ENCODE measurements at places on chromosomes 13 and 19.

GRCh38 chr13:27789495-27790303 lies 2.6 kb upstream of the GSX1 start:
- no peak for DNase-seq

GRCh38 chr19:56099638-56100539 lies 21.2 kb downstream of the ZNF787 start:
- DNase-seq, result no peak

DNA sequence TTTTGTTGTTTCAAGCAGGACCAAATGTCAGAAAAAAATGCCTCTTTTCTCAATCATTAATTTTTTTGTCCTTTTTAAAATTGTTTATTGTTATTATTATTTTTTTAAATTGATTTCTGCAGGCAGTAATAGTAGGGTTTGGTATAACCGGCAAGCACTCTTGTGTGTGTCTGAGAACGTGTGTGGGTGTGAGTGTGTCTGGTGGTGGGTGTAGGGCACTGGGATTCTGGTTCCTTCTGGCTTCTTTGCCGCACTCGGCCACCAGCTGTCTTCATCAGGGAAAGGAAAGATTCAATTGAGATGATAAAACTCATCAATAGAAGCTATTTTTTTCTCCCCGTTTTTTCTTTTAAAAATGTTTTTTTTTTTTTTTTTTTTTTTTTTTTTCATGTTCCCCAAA lies 56.4 kb downstream of the IER2 start:
- no peak for DNase-seq

DNA sequence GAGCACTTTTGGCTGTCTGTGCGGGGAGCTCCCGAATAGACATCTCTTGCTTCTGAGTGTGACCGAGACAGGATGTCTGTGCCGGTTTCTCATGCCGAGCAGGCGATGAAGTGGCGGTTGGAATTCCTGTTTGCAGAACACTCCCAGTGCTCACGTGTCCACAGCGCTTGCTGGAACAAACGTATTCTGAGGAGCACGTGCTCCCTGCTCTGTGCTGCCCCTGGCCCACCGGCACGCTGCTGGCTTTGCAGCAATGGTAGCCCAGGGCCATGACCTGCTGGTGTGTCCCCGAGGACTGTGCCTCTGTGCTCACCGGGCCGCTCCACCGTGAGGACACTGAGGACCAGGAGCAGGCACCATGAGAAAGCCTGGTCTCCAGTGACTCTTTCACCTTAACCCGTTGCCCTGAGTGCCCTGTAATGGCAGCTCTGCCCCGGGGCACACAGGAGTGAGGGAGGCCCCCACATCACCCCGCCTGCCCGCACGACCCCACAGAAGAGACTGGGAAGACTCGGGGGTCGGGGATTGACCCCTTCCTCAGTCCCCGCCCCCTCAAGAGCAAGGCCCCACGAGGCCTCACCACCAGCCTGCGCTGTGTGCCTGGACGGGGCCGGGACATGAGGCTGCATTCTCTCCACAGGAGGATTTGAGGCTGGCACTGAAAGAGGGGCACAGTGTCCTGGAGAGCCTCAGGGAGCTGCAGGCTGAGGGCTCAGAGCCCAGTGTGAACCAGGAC lies 40.0 kb upstream of the F7 start:
- DNase-seq, result no peak

GRCh38 chr13:99293178-99293577 lies 14.0 kb downstream of the GPR183 start:
- no peak for DNase-seq

GRCh38 chr19:28933039-28933438 lies 279.9 kb downstream of the UQCRFS1 start:
- DNase-seq, result no peak

DNA sequence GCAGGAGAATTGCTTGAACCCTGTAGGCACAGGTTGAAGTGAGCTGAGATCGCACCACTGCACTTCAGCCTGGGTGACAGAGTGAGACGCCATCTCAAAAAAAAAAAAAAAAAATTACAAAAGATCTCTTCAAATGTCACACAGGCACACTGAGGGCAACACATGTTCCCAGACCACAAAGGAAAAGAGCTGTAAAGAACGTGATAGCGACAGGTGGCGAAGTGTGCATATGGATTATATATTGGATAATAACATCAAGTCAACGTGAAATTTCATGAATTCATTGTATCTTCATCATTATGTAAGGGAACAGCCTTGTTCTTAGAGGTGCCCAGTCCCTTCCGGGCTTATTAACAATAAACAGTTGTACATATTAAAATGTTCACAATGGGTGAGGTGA lies 31.8 kb upstream of the DPP9 start:
- no peak for DNase-seq

GRCh38 chr19:4583961-4584669 lies 24.6 kb upstream of the SEMA6B start:
- no peak for DNase-seq

GRCh38 chr19:49165865-49166301 lies 8.3 kb downstream of the TRPM4 start:
- no peak for DNase-seq

DNA sequence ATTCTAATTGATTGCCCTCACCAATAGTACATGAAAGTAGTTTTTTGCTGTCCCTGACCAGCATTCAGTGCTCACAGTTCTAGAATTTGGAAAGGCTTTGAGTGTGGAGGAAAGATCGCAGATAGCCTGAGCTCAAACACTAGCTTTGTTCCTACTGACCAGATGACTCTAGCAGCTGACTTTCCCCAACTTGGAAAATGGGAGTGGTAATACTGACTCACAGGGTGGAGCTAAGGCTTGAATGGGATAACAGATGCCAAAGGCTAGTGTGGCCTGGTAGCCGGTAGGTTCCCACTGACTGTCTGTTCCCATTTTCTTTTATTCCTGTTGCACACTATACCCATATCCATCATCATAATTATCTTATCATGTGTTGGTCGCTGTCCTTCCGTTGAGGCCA lies 3.7 kb downstream of the ZSCAN22 start:
- no peak for DNase-seq

- DNase-seq, result no peak
These were observed 34.5 kb downstream of the SOX21 start for GRCh38 chr13:94677799-94678198.

- DNase-seq, result no peak
These were observed 1.3 kb upstream of the LCP1 start for GRCh38 chr13:46183018-46183946.

DNA sequence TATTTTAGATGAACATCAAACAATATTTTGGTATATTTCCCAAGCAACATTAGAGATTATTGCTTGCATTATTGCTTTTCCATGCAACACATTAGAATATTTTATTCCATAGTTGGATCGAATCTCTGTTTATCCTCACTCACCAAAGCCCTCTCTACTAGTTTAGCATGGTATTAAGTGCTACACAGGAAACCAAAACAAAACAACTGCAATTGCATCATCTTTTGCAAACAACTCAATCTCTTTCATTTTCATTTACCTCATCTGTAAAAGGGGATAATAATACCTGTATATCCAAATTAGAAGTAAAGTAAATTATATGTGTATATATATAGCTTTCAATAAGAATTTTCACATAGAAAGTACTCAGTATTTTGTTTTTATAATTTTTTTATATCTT lies 147.8 kb upstream of the PCDH9 start:
- no peak for DNase-seq

GRCh38 chr19:5916181-5916708 lies 2.2 kb downstream of the CAPS start:
- DNase-seq, result no peak

DNA sequence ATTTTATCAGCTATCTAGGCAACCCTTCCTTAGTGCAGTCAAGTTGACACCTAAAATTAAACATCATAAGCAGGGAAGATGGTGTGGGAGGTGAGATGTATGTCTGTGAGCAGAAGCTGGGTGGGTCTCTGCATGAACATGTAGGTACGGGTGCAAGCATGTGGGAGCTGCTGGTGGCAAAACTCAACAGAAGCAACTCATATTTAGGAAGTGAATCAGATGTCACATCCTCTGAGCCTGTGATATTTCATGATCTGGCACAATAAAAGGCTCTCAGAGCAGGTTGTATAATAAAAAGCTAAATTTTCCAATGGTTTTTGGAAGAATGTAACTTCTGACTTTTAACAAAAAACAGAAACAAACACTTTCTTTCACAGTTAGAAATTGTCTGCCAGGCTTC lies 44.4 kb downstream of the C1QTNF9 start:
- no peak for DNase-seq

- DNase-seq, result no peak
These were observed 1.6 kb downstream of the RPL18 start for GRCh38 chr19:48617146-48617937.

DNA sequence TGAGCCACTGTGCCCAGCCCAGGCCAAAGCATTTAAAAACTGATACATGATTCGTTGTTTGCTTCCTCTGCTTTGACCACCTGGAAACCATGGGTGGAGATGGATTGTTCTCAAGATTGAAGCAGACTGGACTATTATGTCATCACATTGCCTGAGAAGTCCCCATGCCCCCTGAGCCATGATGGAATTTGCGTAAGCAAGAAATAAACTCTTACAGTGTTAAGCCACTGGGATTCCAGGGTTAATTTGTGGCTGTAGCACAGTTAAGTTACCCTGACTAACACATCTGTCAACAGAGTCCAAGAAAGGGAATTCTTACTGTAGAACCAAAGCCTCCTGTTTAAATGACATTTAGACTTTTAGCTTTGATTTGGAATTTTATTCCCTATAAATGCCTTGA lies 19.4 kb upstream of the DHRS12 start:
- no peak for DNase-seq

DNA sequence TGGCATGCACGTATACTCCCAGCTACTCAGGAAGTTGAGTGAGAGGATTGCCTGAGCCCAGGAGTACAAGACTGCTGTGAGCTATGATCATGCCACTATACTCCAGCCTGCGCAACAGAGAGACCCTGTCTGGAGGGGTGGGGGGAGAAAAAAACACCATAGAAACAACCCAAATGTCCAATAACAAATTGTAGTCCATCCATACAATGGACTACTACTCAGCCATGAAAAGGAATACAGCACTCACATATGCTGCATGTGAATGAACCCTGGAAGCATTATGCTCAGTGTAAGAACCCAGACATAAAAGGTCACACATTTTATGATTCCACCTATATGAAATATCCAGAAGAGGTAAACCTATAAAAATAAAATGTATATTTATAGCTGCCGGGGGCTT lies 42.3 kb downstream of the CD320 start:
- DNase-seq, result no peak

DNA sequence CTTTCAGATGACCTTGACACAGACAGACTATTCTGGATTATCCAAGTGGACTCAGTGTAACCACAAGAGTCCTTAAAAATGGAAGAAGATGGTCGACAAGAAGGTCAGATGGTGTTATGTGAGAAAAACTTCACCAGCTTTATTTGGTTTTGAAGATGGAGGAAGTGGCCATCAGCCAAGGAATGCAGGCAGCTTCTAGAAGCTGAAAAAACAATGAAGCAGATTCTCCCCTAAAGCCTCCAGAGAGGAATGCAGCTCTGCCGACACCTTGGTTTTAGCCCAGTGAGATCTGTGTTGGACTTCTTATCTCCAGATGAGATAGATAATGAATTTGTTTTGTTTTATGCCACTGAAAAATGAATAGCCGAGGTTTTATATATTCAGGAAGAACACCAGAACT lies 501.5 kb downstream of the DCT start:
- DNase-seq, result no peak

DNA sequence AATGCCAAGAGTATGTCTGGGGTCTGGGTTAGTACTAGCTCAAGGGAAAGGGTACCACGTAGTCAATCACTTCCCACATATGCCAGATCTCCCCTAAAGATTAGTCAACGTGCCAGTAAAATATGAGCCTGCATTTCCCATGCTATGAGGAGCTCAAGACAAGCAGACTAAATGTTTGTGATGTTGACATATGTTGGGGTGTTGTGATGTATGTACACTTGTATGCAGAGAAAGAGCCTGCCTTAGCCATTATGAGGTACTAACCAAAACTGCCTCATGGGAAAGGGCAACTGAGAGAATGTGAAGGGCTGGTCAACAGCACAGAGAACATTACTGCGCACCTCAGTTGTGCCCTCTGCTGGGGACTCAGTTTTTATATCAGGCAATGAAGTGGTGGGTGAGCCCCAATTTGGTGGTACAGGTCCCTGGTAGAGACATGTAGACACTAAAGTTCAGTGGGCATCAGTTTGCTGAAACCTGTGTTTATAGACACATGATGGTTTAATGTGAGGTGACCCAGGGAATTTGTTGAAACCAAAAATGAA lies 287.0 kb downstream of the DCT start:
- DNase-seq, result no peak

GRCh38 chr13:105069106-105069505 lies 1466.4 kb downstream of the EFNB2 start:
- DNase-seq, result no peak

GRCh38 chr13:110798081-110798994 lies 84.8 kb downstream of the ING1 start:
- DNase-seq, result no peak

DNA sequence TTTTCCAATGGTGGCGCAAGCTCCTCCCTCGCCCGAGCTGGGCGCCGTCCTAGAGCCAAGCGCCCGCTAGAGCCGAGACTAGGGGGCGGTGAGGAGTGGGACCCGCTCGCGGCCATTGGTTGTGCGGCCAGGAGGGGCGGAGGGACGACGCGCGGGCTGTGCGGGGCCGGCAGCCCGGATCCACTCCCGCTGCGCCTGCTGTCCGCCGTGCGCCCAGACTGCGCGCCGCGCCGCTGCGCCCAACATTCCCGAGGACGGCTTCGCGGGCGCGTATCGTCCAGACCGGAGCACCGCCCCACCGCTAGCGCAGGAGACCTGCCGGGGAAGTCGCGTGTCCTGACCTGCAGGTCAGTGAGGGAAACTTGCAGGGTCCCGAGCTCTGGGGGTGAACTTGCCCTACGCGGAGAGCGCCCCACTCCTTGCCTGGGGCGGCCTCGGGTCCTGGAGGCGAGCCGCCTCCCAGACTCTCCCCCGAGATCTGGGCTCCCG lies at the start of gene SERTM1:
Gene SERTM1, plus strand, starts transcription at position 183 of the 489 bp plus-strand sequence. CDS start 21,059 bp downstream, outside the sequence.
- peak; percentile 36 for DNase-seq

- no peak for DNase-seq
These were observed 121.5 kb downstream of the FRY start for GRCh38 chr13:32153056-32153455.

- no peak for DNase-seq
These were observed 590.1 kb upstream of the SLC10A2 start for GRCh38 chr13:103656311-103656710.

DNA sequence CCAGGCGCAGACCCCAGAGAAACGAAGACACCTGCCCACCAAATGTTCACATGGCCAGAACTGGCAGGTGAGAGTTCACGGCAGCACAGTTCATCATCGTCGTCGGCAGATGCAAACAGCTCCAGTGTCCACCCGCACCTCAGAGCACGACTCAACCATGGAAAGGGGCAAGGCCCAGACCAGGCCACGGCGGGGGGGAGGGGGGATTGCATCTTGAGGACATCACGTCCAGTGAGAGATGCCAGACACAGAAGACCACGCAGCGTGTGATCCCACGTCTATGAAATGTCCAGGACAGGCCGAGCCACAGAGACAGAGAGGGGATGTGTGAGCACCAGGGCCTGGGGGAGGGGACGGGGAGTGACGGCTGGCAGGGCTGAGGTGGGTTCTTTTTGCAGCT lies 7.3 kb downstream of the RNF126 start:
- no peak for DNase-seq

DNA sequence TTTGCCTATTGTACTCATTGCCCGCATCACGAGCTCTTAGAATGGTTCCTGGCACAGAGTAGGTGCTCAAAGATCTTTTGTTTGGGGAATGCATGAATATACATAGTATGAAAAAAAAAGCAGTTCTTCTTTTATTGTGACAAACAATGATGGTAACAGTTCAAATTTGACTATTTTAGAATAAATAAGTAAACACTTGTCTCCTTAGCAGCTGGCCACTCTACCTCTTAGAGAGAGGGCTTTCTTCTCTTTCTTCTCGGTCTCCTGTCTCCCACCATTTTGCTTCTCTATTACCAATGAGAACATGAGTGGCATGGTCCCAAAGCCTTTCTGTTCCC lies 639 bp upstream of the SLAIN1 start:
- no peak for DNase-seq

Data from NCI-H524 treated with DMSO at 0.1 percent for 48 hours (cell line).